ENCODE measurements at places on chromosomes 4 and X. TPM values are rescaled to one million over a fixed set of nuclear protein-coding genes. Genes with fewer than 3 reads are reported as not detected.

Gene CYBB
- total RNA-seq: not detected

Gene TACR3
- total RNA-seq: not detected

Gene DCAF12L2
- total RNA-seq: 0.07 TPM

Gene MAGEA2B
- not detected for total RNA-seq

Gene XAGE2
- total RNA-seq: not detected

Gene ARX
- not detected for total RNA-seq

Gene ZDHHC15
- 0.23 TPM for total RNA-seq

Gene CXorf66
- total RNA-seq: not detected

Gene SERPINA7
- not detected for total RNA-seq

Gene CTAG1A
- total RNA-seq: not detected

Gene FNIP2
- total RNA-seq: 44.8 TPM

Gene NPY5R
- total RNA-seq: 0.10 TPM

Gene SNCA
- 33.8 TPM for total RNA-seq

Gene BEX5
- not detected for total RNA-seq

Gene EXOC1L
- not detected for total RNA-seq

Gene GAGE13
- not detected for total RNA-seq

Gene PCDH11X
- not detected for total RNA-seq

Gene CXCL3
- 1.5 TPM for total RNA-seq

Gene CD38
- total RNA-seq: 0.07 TPM

Gene CLOCK
- total RNA-seq: 25.5 TPM

Gene HSFX4
- total RNA-seq: not detected

Gene WDR17
- 0.76 TPM for total RNA-seq

Gene IL1RAPL1
- 0.78 TPM for total RNA-seq

Gene CRMP1
- under 0.01 TPM for total RNA-seq

Gene PPM1K
- total RNA-seq: 18.9 TPM

Gene GAB1
- 11.5 TPM for total RNA-seq

Gene OCIAD1
- 106 TPM for total RNA-seq

Gene FAM9B
- total RNA-seq: not detected

Gene PABPC1L2A
- not detected for total RNA-seq
